T-helper 17 cell (primary cell): ENCODE measurements at places on chromosomes 12 and 14. TPM values are rescaled to one million over a fixed set of nuclear protein-coding genes. Genes with fewer than 3 reads are reported as not detected.

CD4 gene
- 187 TPM for total RNA-seq

BEGAIN gene
- 0.50 TPM for total RNA-seq

SYCP3 gene
- 0.47 TPM for total RNA-seq

C12orf57 gene
- 192 TPM for total RNA-seq

APEX1 gene
- 113 TPM for total RNA-seq

MSRB3 gene
- total RNA-seq: 5.9 TPM

EP400 gene
- 79.0 TPM for total RNA-seq

KLRC3 gene
- total RNA-seq: not detected

MYO1A gene
- total RNA-seq: not detected

MARS1 gene
- total RNA-seq: 180 TPM

SUDS3 gene
- 29.8 TPM for total RNA-seq

SPIC gene
- total RNA-seq: not detected

CDH24 gene
- total RNA-seq: 1.6 TPM

MCRS1 gene
- 92.2 TPM for total RNA-seq

VRTN gene
- total RNA-seq: not detected

RHOJ gene
- total RNA-seq: not detected

PLEKHD1 gene
- 0.99 TPM for total RNA-seq

RD3L gene
- 0.86 TPM for total RNA-seq

FAM90A1 gene
- 0.65 TPM for total RNA-seq

NPFF gene
- total RNA-seq: not detected

CRIP2 gene
- 58.8 TPM for total RNA-seq

CDK4 gene
- 21.3 TPM for total RNA-seq

DDX24 gene
- 478 TPM for total RNA-seq

HOXC13 gene
- total RNA-seq: not detected

FSCB gene
- not detected for total RNA-seq

RCOR1 gene
- total RNA-seq: 17.9 TPM

PMCH gene
- not detected for total RNA-seq

TMEM233 gene
- not detected for total RNA-seq

C12orf60 gene
- 0.27 TPM for total RNA-seq

HPD gene
- not detected for total RNA-seq

USP30 gene
- 15.9 TPM for total RNA-seq

AMDHD1 gene
- 1.1 TPM for total RNA-seq

RBP5 gene
- total RNA-seq: not detected

NAV3 gene
- total RNA-seq: not detected

SPX gene
- total RNA-seq: not detected

NTF3 gene
- not detected for total RNA-seq

KLRC1 gene
- not detected for total RNA-seq

TAS2R9 gene
- not detected for total RNA-seq

FGD6 gene
- total RNA-seq: 1.3 TPM

CLEC9A gene
- 0.18 TPM for total RNA-seq

WNT5B gene
- total RNA-seq: not detected

ZNF10 gene
- 31.9 TPM for total RNA-seq

SMIM41 gene
- not detected for total RNA-seq

PZP gene
- not detected for total RNA-seq
